Right ventricle myocardium superior (tissue), 1 donor: ENCODE measurements at places on chromosomes 7 and 10.

DNA sequence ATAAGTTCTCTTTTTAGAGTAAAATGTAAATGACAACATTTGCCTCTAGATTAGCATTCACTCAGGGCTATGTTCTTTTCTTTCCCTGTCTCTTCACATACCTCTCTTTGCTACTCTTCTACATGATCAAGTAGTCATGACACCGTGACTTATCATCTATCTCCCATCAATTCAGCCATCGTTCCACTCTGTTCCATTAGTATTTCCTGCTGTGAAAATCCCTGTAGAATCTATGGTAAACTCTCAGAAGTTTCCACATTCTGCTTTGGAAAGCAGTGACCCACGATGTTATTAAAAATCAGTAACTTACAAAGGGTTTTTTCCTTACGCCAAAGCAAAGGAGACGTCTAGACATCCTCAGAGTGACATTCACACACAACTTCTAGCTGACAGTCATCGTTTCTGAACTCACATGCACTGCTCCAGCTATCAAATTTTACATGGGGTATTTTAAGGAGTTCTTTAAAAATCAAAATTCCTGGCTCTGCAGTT, 135.6 kb downstream of the SEMA3C start:
- DNase-seq = no peak

DNA sequence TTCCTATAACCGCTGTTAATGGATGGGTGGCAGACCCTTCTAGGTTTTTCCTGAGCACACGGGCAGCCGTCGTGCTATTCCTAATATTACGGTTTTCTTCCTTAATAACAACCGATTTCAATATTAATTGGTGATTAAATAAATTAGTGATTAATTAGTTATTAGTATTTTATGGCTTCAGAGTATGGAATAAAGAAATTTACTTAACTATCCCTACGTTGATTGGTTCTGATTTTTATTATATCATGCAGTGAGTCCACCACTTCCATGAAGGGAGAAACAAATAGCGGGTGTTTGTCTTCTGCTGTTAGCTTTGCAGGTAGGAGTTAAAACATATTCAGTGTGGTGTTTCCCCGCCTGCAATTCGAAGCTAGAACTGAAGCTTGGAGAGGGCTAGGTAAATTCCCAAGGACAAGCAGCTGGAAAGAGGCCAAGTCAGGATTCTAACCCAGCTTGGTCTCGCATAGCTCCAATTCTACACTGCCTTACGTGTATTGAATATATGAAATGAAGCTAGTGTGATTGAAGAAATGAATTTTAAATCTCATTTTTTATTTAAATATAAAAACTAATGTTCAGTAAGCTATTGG, 928 bp upstream of the CSTF2T start:
- DNase-seq = no peak

- DNase-seq = no peak
These were observed 686.5 kb downstream of the LRMDA start for GRCh38 chr10:76117949-76118348.

DNA sequence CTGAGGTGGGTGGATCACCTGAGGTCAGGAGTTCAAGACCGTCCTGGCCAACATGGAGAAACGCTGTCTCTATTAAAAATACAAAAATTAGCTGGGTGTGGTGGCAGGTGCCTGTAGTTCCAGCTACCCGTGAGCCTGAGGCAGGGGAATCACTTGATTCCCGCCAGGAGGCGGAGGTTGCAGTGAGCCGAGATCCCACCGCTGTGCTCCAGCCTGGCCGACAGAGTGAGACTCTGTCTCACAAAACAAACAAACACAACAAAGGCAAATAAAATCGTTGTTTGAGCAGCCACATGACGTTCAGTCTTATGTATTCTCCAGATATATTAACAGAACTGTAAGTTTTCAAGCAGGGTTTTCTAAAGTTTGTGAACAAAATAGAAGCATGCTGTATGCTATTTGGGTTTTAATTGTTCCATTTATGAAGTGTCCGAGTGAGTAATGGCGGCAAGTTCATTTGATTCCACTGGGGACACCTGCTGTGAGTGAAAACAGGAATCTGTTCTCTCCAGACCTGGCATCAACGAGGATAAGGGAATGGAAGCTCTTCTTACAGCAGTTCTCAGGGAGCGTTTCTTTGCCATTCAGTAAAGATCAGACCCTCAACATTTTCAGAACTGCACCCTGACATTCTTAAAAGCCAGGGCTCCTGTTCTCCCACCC, 122.5 kb upstream of the PITRM1 start:
- DNase-seq = no peak

- DNase-seq = peak; percentile 44
These were observed 1.3 kb downstream of the STK17A start for GRCh38 chr7:43584195-43584586.

DNA sequence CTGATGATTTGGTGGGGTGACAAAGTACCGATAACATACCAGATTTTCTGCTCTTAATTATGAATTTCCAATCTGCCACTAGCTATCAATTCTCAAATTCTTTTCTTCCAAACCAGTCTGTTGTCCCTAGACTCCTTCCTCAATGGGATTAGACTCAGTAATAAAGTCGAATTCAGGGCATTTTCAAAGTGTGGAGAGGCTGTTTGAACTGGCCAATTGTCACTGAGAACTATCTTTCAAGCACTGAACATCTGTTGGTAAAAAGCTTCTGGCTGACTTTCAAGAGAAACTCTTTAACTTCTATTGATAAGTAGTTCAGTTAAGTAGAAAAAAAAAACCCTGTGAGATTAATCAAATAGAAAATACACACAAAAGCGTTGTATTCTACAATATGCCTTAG, 108.9 kb downstream of the SAMD9 start:
- no peak for DNase-seq

GRCh38 chr7:151014950-151015349, 9.3 kb downstream of the ATG9B start:
- DNase-seq = no peak

- peak; percentile 53 for DNase-seq
These were observed 2.0 kb downstream of the SRGN start for GRCh38 chr10:69089638-69090599.

DNA sequence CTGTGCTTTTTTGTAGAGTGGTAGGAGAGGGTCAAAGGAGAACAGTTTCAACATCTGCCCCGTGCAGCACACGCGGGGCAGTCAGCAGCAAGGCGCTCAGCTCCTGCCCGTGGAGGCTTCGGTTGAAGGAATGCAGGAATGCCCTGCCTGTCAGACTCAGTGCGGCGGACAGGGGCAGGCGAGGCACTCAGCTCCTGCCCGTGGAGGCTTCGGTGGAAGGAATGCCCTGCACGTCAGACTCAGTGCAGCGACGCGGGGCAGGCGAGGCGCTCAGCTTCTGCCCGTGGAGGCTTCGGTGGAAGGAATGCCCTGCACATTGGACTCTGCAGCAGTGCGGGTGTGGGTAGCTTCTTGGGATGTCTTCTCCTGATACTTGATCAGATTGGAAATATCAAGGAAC, 37.0 kb downstream of the PPP2R2D start:
- DNase-seq = no peak

DNA sequence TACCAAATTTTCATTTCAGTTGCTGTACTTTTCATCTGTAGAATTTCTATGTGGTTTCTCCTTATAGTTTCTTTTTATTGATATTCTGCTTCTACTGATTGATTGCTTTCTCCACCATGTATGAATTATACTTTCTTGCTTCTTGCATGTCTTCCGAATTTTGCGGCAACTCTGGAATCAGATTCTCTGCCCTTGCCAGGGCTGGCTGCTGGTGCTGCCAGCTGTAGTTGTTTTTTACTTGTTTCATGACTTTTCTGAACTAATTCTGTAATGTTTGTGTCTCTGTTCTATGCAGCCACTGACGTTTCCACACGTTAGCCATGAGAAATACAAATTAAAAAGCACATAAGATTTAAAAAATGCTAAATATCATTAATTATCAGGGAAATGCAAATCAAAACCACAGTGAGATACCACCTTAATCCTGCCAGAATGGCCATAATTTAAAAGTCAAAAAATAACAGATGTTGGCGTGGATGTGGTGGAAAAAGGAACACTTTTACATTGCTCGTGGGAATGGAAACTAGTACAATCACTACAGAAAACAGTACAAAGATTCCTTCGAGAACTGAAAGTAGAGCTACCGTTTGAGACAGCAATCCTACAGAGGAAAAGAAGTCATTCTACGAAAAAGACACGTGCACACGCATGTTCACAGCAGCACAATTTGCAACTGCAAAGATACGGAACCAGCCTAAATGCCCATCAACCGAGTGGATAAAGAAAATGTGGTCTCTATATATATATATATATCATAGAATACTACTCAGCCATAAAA, 51.5 kb downstream of the MAD1L1 start:
- no peak for DNase-seq

- peak; percentile 42 for DNase-seq
These were observed 36.5 kb downstream of the ZMIZ1 start for GRCh38 chr10:79105150-79105739.
